Memory B cell (primary cell): ENCODE measurements at places on chromosomes 3 and 15.

DNA sequence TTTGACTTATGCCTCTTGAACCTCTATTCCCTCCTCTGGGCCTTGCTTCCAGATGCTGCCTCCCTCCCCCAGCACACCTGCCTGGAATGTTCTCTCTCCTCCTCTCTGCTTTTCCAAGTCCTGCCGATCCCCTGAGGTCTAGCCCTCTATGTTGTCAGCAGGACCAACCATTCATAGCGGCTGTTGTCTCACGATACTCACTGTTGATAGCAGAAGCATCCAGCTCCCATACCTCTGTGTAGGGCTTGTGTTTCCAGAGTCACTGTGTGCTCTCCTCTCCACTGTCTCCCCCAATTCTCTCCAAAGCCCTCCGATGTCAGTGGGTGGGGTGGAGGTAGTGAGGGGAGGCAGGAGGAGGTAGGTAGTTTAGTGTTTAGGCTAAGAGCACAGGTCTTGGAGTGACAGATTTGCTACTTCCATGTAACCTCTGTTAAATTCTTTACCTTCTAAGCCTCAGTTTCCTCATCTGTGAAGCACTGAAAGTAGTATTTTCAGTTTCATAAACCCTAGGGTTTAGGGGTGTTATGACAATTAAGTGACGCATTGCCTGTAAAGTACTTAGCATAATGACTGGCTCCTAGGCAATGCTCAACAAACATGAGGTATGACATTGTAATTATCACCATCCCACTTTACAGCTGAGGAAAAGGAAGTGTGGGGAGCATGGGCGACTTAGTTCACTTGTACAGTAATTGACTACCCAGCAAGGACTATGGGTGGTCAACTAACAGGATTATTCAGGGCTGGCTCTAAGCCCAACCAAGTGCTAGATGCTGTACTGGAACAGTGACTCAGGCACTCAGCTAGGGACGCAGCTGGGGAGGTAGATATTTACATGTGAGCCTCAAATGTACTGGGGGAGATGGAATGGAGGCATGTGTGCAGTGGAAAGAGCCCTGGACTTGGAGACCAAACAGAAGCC lies 122.8 kb downstream of the CACNA1D start:
- DNase-seq, result no peak

DNA sequence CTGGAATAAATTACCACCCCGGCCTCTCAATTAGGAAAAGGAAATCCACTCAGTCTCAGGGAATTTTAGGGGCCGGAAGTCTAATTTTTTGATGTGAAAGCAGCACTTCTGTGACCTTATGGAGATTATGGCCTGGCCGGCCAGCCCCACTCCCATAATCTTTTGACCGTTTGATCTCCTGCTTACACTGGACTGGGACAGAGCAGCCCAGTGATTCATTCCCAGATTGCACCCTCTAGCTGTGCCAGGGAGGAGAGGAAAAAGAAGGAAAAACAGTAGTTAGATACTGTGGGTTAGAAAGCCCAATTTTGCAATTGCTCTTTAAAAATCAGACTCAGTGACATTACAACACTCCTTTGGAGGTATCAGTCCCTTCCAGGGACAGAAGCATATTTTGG lies 32.4 kb downstream of the GJD2 start:
- DNase-seq, result no peak

GRCh38 chr3:61682671-61683548 lies 121.5 kb downstream of the PTPRG start:
- no peak for DNase-seq

- DNase-seq, result no peak
Measured at GRCh38 chr3:73292220-73292619, 230.8 kb downstream of the EBLN2 start.

GRCh38 chr3:190132371-190132770 lies 11.7 kb upstream of the P3H2 start:
- DNase-seq, result no peak

GRCh38 chr3:43373560-43373928 lies 87.2 kb downstream of the SNRK start:
- DNase-seq, result no peak

- no peak for DNase-seq
Measured at GRCh38 chr3:17514597-17514996, 227.8 kb downstream of the TBC1D5 start.
